Stimulated activated naive CD4-positive, alpha-beta T cell (primary cell): ENCODE measurements at places on chromosomes 16 and 17.

GRCh38 chr17:41915566-41915965 is 3.2 kb downstream of the ACLY start:
- DNase-seq, result no peak

DNA sequence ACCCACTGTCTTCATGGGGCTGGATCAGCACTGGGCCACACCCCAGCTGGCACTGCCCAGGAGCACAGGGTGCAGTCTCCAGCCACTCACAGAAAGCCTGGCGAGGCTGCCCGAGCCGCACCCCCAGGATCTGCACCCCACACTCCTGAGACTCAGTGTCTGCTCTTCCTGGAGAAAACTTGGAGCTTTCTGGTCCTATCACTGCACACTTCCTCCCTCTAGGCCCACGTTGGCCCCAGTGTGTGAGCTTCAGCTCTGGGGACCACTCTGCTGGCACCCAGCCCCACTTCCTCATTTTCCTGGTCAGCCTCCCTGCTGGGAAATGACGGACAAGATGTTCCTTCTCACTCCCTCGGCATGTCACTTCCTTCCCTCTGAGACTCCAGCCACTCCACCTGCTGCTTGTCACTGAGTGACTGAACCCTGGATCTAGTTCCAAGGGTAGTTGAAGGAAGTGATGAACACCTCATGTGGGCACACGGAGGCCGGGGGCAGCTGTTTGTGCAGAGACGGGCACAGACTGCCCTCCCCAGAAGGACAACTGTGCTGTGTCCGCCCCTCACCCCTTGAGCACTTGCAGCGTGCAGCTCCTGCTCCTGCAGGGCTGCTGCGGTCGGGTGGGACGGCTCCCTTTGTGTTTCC is 29.0 kb downstream of the ZC3H18 start:
- DNase-seq, result no peak

DNA sequence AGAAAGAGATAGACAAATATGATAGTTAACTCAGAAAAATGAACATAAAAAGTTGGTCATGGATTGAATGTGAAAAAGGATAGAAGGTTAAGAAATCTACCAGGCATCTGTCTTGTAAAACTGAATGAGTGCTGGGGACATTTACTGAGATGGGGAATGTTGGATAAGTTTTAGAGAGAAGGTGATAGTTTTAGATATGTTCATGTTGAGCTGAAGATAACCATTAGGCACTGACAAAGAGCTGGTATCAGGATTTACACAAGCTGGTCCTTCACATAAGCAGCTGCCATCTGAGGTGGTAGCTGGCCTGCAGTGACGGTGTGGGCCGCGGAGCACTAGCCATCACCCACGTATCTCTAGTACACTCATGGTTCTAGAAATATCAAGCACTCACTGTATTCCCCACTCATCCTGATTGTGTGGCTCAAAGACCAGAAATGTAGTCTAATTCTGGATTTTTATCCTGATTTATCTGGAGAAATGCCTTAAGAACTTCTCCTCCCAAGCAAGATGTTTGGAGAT is 194.4 kb upstream of the KCNJ16 start:
- no peak for DNase-seq

DNA sequence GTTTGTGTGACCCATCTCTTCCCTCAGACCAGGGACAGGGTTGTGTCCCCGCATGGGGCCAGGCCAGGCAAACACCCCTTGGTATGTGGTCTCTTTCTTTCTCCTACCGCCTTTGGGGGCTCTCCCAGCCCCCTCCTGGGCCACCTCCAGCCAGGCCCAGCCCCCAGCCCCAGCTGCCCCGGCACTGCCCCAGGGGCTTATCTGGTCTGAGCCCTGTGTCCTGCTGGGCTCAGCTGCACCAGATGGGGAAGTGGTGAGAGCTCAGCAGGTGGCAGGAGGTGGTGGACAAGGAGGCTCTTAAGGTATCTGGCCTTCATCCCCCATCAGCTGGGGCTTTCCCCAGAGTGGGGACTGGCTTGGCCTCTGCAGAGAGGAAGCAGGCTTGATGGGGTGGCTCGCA is 8.7 kb downstream of the ADAM11 start:
- no peak for DNase-seq

- DNase-seq, result no peak
These were observed 74.6 kb downstream of the CMC2 start for GRCh38 chr16:80931801-80932707.

GRCh38 chr16:81908466-81909262 is 102.6 kb downstream of the SDR42E1 start:
- no peak for DNase-seq

DNA sequence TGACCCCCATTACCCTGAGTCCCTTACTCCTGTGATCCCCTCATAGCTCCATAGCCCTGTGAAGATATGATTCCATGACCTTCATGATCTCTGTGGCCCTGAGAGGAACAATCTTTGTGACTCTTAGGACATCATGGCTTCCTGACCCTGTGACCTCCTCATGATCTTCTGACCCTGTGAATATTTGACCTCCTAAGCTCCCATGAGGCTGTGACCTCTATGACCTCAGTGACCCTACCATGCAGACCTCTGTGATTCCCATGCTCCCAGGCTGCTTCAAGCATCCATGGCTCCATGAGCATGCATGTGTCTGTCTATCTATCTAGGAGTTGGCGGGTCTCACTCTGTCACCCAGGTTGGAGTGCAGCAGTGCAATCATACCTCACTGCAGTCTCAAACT is 12.1 kb downstream of the RIPOR1 start:
- DNase-seq, result no peak
